ENCODE measurements at places on chromosomes 3 and 15.

GRCh38 chr15:57861034-57861638 lies 154.6 kb downstream of the POLR2M start:
- DNase-seq: no peak

DNA sequence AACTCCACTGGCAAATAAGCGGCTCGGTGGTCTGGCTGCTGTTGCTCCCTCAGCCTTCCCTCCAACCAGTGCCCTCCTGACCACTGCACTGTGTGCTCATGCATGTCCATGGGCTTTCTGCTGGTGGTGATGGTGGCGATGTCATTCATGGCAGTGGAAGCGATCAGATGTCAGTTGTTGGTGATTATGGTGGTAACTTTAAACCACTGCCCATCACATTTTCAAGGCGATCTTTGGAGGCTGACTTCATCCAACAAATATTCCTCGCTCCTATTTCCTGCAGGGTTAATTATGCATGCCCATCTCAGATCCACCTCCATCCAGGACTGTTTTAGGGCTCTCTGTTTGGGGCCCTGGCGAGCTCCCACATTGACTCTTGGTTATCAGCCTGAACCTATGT lies 13.4 kb upstream of the HCN4 start:
- no peak for DNase-seq

DNA sequence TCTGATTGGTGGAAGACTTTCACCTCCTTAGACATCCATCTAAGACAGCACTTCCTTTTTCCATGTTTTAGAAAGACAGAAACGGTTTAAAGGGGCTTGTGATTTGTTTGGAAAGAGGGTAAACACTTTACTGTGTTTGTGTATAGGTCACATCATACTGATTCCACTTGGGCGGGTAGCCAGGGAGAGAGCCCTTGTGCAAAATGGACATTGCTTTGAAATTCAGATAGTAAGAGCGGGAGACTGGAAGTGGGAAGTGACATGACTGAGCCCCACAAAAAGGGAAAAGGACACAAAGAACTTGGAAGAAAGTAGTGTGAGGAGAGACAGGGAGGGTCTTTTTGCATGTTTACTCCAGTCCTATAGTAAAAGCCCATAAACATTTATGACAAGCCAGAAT lies 195.6 kb upstream of the CNTN4 start:
- no peak for DNase-seq

DNA sequence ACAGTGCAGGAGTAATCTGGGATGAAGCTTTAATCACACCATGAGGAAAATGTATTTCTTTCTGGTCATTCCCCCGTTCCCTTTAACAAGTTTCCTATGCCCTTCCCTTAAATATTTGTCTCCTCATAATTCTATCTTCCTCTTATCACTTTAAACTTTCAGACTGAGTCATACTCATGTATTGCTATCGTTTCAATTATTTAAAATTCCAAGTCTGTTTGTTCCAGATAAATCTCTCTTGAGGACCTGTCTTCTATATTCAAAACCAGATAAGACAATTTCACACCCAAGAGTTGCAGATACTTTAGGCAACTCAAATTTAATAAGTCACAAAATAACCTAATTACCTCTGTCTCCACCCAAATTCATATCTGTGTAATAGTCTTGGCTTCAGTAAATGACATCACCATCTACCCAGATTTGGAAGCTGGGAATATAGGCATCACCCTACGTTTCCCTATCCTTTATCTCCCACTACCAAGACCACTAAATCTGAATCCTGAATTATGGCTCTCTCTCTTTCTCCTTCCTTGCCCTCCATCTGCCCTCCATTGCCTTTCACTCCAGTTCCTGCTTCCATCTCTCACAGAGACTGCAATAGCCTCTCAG lies 220.1 kb downstream of the PYDC2 start:
- no peak for DNase-seq

GRCh38 chr15:101043011-101043410 lies 123.9 kb downstream of the LRRK1 start:
- DNase-seq: no peak

DNA sequence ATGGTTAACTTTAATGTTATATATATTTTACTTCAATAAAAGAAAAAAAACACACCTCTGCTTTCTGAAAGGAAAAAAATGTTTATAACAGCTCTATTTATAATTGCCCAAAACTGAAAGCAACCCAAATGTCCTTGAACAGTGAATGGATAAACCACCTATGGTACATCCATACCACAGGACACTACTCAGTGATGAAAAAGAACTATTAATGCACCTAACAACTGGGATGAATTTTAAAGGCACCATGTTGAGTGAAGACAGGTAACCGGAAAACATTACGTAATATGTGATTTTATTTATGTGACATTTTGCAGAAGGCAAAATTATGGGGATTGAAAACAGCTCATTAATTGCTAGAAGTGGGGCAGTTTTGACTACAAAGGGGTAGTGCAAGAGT lies 23.8 kb upstream of the FOXP1 start:
- DNase-seq: no peak

GRCh38 chr15:28933710-28934445 lies 48.1 kb downstream of the APBA2 start:
- no peak for DNase-seq

DNA sequence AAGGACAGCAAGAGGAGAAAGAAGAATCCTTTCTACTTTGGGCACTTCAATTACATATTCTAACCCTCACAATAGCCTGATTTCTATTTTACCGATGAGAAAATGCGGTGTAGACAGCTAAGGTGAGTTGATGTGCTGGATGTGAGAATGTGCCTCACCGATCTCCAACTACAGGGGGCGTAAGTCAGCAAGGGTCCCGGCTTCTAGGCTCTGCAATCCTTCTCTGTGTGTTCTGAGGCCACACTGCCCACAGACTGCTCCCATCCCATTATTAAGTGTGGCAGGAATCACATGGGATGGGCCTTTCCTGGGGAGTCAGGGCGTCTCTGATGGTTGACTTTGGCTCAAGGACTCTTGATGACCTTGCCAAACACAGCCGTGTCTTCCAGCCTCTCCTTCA lies 23.6 kb upstream of the RPL35A start:
- DNase-seq: no peak

GRCh38 chr15:83039206-83039605 lies 27.8 kb upstream of the C15orf40 start:
- no peak for DNase-seq

GRCh38 chr15:51771773-51772172 lies 20.4 kb downstream of the TMOD2 start:
- DNase-seq: no peak

DNA sequence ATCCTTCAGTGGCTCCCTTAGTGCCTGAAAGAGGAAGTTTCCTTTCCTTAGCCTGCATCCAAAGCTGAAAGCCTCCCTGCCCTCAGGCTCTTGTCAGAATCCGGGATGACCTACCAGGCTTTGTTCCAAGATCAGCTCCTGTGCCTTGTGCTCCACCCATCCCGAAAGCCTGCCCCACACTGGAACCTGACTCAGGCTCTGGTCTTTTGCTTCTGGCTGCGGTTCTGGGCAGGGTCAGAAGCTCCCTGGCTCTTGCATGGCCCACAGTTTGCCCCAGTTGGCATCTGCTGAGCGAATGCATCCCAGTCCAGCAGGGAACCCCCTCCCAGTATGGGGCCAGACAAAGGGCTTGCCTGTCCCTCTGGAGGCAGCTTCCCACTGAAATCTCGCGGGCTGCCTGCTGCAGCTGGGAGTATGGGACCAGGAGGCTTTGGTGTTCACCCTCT lies 25.9 kb upstream of the KIF23 start:
- no peak for DNase-seq

- no peak for DNase-seq
Observed at GRCh38 chr3:12938258-12938711, 96.9 kb upstream of the RPL32 start.
